SW 1271 (cell line): ENCODE measurements at places on chromosomes 2 and 18.

DNA sequence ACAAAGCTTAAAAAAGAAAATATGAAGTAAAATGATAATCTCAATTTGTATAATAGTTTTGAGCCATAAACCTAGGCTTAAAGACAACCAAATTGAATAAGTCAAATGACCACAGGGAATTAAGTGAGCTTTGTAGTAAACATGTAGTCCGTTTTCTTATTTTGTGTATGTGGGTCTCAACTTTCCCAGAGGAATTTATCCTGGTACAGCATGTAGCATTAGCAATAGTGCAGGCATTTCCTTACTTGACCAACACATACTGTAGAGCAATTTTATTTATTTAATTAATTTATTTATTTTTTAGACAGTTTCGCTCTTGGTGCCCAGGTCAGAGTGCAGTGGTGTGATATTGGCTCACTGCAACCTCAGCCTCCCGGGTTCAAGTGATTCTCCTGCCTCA lies 37.5 kb upstream of the MTCL1 start:
- no peak for DNase-seq

GRCh38 chr2:62201307-62201706 lies 5.4 kb downstream of the B3GNT2 start:
- no peak for DNase-seq

GRCh38 chr2:211251016-211251415 lies 694.6 kb downstream of the CPS1 start:
- DNase-seq = no peak

DNA sequence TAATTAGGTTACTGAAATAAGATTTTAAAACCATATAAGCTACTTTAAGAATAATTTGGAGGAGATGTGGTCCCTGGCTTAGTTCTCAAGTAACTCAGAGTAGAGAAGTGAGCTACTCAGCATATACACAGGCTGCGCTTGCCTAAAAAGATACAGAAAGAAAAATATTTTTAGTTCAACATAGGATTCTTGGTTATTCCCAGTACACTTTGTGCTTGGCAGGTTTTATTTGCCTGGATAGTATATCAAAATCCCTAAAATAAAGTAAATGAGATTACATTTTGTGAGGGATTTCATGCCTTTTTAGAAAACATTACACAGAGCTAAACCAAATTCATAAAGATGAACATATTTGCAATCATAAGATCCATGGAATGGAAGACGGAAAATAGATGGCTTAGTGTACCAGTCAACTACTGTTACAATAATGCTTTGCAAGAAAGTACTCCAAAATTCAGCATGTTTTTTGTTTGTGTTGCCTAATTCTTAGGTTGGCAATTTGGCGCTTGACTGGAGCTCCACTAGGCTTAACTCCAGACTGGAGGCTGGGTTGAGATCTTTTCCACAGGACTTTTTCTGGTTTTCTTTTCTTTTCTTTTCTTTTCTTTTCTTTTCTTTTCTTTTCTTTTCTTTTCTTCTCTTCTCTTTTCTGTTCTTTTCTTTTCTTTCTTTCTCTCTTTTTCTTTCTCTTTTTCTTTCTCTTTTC lies 600.5 kb upstream of the SYT4 start:
- DNase-seq = no peak

DNA sequence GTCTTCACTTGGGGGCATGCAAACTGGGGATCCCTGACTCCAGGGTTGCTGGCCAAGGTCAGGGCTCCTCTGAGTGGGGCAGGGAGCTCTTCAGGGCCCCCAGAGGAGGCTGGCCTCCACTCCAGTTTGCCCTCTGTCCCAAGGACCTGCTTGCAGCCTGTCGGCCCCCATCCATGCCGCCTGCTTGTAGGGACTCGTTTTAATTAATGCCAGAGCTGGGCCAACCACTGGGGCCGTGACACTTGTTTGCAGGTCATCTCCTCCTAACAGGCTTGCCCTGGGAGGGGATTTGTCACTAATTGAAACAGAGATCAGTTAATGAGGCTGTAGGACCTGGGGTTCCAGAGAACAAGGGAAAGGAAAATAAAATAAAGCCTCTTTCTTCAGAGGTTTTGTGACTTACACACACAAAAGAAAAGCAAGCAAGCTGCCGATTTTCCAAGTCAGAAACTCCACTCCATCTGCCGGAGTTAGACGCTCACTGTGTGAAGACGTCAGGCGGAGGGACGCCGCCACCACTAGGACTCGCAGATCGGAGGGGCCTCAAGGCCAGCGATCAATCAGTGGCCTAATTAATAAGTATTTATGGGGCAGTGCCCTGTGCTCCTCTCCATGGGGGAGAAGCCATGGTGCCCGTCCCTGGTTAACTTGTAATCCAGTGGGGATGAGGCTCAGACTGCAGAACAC lies 75.9 kb downstream of the SFXN5 start:
- no peak for DNase-seq

- DNase-seq = no peak
Measured at GRCh38 chr2:40166006-40166405, 285.9 kb downstream of the SLC8A1 start.

GRCh38 chr2:228048838-228049490 lies 132.5 kb downstream of the SPHKAP start:
- peak; percentile 62 for DNase-seq

DNA sequence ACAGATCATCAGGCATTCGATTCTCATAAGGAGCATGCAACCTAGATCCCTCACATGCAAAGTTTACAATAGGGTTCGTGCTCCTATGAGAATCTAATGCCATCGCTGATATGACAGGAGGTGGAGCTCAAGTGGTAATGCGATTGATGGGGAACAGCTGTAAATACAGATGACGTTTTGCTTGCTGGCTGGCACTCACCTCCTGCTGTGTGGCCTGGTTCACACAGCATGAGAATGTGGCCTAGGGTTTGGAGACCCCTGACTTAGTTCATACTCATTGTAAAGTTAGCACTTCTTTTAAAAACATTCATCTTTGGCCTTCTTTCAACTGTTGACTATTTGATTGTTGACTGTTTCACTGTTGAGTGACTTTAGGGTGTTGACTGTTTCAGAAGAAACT lies 8.7 kb upstream of the CHMP1B start:
- DNase-seq = no peak

GRCh38 chr2:36367895-36368353 lies 12.3 kb downstream of the CRIM1 start:
- DNase-seq = no peak

DNA sequence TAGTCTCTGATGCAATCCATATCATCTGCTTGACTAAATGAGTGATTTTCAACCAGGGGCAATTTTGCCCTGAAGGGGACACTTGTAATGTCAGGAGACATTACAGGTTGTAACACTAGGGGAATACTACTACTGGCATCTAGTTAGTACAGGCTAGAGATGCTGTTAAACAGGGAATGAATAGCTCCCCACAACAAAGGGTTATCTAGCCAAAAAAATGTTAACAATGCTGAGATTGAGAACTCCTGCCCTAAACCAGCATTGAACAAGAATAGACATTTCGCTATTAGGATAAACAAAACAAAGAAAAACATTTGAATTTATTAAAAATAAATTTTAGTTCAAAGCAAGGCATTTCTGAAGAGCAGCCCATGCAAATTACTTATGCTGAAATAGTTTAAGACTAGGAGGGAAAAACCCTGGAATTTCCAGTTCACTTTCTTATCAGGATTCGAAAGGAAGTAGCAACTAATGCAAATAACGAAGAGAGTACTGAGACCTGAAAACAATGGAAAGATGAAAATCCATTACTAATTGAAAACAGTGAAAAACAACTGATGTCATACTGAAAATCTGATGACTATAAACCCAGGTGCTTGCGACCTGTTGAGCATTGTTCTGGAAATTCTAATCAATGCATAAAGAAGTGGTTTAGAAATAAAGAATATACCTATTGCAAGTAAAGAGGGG lies 53.1 kb downstream of the CAB39 start:
- no peak for DNase-seq

- no peak for DNase-seq
Measured at GRCh38 chr2:44320832-44321231, 40.5 kb downstream of the PREPL start.

- no peak for DNase-seq
Measured at GRCh38 chr2:100192825-100193224, 50.4 kb upstream of the AFF3 start.

DNA sequence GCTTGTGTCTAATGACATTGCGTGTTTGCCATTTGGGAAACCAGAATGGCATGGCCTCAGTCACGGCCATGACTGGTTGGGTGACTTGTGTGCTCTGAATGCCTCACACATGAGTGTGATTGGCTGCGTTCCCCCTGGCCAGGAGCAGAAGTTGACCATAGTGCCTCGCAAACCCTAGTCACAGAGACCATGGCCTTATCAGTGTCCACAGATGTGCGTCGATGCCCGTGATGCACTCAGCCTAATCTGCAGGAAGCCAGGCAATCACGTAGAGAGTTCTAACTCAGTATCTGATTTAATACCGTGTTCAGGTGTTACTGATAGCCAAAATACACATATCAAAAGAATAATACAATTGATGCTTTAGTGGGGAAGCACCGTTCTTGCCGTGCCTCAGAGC lies 64.0 kb downstream of the BOLA3 start:
- DNase-seq = no peak

GRCh38 chr2:37833423-37833822 lies 91.7 kb upstream of the RMDN2 start:
- DNase-seq = no peak

GRCh38 chr2:106044021-106044420 lies 150.1 kb downstream of the UXS1 start:
- DNase-seq = no peak

DNA sequence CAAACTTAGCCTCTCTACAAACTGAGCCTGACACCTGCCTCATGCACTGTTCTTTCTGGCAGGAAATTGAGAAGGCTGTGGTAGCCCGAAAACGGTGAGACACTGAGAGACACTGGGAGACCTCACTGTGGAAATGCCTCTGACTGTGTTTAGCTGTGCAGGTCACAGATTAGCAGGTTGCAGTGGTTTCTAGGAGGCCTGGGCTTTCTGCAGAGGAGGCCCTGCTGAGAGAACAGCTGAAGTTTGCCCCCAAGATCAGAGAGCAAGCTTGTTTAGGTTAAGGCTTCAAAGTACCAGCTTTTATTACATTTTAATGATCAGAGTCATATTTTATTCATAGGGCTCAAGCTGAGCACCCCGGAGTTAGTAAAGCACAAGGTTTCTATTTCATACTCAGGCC lies 68.7 kb upstream of the LYPD6 start:
- no peak for DNase-seq

DNA sequence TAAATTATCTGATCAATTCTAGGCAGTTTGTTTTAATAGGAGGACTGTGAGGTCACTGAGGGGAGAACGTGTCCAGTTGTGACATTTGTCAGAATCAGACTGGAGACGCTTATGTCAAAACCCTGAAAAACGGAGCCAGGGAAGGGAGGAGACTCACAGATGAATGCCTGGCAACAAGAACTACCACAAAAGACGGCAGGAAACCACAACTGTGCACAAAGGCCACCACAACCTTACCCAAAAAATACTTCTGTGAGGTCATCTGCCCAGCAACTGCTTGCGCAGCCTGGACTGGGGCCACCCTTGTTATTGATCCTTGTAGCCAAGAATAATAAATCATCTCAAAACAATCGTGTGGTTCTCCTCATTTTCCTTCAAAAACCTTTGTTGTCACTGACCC lies 173.0 kb upstream of the ALKAL2 start:
- DNase-seq = no peak

DNA sequence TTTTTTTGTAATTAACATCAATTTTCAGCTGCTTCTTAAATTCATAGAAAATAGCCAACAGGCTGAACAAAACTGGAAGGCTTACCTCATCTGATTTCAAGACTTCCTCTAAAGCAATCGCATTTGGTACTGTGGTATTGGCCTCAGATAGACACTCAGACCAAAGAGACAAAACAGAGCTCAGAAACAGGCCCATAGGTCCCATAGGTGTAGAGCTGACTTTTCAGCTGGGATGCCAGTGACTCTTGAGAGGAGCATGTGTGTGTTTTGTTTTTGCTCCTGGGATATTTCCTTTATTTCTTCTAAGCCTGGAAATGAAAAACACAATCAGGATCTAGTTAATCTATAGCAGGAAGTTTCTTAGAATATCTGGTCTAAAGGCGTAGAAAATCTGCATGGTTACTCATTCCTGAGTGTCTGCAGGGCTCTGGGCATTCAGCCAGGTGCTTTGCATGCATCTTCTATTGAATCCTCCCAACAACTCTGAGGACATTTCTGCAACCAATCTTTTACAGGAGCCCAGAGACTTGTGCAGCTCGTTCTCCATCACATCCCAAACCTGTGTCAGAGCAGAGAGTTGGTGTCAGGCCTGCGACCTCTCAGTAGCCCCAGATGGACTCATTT lies 190.8 kb downstream of the RTP5 start:
- no peak for DNase-seq

GRCh38 chr2:127142663-127143630 lies 36.0 kb upstream of the BIN1 start:
- no peak for DNase-seq

- no peak for DNase-seq
Measured at GRCh38 chr18:22883179-22883578, 49.9 kb upstream of the RBBP8 start.

DNA sequence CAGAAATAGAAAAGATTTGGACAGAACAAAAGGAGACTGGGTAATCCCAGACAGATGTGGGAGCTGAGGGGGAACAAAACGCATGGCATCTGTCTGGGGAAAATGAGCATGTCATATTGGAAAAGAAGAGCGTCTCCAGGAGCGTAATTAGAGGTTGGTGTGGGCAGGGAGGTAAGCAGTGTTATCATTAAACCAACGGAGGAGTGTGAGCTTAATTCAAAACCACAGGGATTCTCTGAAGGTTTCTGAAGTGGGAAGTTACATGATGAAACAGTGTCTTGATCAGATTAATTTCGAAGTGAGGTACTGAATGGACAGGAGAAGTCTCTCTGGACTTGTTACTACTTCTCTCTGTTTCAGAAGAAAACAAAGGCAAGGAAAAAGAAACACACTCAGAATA lies 53.3 kb downstream of the DTNB start:
- no peak for DNase-seq

DNA sequence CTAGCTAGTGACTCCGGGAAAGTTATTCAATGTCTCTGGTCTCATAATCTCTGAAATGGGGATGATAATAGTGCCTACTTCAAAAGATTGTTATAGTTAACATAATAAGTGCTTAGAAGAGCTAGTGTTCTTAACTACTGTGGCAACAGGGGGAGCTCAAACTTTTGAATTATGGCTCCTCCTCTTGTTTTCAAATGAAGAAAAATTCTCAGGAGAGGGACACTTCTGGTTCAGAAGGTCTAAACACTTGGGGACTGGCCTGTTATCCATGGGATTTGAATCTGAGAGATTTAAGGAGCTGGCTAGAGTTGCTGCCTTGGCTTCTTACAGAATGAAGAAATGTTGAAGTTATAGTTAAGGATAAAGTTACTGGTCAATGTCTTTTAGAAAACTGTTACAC lies 92.2 kb upstream of the ITGB6 start:
- peak; percentile 29 for DNase-seq

- DNase-seq = no peak
Measured at GRCh38 chr2:11097038-11097720, 58.1 kb upstream of the SLC66A3 start.

- DNase-seq = no peak
Measured at GRCh38 chr18:44870631-44871502, 190.2 kb downstream of the SETBP1 start.

- no peak for DNase-seq
Measured at GRCh38 chr2:239308661-239309397, 92.0 kb downstream of the HDAC4 start.

GRCh38 chr2:205053827-205054410 lies 508.6 kb downstream of the PARD3B start:
- DNase-seq = no peak
